Activated naive CD8-positive, alpha-beta T cell treated with anti-CD3 and anti-CD28 coated beads, Interleukin-2, amount 50 U/mL, for 24 hours (primary cell): ENCODE measurements at places on chromosomes 11 and 22.

DNA sequence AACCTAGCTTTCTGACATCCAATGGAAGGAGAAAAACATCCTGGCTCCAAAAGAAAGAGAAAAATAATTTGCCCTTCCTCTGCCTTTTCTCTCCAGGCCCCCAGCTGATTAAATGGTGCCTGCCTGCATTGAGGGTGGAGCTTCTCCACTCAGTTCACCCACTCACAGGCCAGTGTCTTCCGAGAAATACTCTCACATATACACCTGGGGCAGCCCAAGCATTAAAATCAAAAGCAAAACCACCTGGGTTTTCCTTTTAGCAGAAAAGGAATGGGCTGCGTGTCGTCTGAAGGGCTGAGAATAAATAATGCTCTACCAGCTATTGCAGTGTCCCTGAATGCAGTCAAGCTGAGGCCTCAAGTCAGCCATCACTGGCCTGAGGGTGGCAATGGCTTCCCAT, 1143.8 kb upstream of the TENM4 start:
- DNase-seq, result no peak

DNA sequence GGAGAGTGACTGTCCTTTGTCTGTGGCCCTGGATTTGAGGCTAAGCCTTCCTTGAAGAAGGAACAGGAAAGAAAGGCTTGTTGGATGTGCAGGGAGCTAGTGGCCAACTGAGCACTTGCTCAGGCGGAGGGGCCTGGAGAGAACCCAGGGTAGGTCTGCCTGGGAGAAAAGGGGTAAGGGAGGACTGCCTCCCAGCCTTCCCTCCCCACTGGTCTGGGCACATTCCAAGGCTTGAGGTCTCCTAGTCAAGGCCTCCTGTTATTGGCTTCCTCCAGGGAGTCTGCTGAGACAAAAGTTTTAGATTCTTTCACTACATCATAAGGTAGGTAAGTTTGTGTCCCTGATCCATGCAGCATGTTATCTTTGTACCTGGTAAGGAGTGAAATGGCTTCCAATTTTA, 15.2 kb downstream of the KCNQ1OT1 start:
- DNase-seq, result no peak

DNA sequence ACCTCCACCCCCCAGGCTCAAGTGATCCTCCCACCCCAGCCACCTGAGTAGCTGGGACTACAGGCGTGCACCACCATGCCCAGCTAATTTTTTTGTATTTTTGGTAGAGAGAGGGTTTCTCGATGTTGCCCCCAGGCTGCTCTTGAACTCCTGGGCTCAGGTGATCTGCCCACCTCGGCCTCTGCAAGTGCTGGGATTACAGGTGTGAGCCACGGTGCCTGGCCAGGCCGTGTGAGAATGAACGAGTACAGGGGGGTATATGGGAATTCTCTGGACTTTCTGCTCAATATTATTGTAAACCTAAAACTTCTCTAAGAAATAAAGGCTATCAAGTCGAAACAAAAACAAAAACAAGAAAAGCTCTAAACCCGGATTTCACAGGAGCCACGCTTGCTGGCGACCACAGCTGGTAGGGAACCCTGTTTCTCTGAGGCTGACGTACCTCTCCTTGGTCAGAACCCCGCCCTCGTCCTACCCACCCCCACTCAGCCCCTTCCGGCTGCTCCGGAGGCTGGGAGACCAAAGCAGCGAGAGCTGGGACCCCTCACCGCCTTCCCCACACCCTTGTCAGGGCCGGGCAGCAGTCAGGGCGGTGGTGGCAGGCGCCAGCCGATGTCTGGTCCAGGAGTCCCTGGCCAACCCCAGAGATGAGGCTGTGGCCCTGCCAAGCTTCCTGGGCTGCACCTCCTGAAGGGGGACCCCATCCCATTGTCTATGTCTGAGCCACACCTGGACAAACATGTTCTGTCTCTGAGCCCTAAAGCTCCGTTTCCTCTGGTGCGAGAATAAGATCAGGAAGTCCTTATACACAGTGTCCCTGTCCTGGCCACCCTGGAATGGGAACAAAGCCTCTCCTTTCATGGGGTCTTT, 52.1 kb downstream of the LINC01488 start:
- DNase-seq, result no peak

DNA sequence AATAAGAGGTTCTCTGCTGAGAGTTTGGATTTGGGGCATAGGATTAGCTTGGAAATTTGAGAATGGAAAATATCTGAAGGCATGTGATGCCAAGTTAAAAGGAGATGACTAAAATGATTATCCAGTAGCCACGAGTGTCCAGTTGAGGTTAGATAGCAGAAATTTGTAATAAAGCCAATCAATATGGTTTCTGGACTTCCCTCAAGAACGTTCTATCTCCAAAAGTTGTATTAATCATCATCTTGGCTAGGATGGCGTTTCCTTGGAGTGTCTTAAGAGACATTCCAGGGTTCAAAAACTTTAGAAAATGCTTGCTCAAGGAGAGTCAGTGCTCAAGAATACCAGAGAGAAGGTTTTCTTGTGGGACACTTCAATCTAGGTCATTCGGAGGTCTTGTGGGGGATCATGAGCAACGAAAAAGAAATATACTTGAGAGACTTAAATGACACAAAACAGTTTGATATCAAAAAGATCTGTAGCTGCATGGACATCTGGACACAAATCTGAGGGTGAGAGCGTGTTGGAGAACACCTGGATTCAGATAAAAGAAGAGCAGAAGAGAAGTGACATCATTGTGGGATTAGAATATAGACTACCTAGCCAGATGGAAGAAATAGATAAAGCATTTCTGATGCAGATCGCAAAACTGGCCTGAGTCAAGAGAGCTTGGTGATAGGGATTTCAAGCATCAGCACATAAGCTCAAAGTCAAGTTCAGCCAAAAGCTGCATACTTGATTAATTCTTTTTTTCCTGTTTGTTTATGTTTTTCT, 97.7 kb downstream of the ARFGAP2 start:
- DNase-seq, result no peak

GRCh38 chr22:25900880-25901279, 158.9 kb downstream of the MYO18B start:
- no peak for DNase-seq

- no peak for DNase-seq
Measured at GRCh38 chr11:77287136-77287535, 14.3 kb downstream of the GDPD4 start.

DNA sequence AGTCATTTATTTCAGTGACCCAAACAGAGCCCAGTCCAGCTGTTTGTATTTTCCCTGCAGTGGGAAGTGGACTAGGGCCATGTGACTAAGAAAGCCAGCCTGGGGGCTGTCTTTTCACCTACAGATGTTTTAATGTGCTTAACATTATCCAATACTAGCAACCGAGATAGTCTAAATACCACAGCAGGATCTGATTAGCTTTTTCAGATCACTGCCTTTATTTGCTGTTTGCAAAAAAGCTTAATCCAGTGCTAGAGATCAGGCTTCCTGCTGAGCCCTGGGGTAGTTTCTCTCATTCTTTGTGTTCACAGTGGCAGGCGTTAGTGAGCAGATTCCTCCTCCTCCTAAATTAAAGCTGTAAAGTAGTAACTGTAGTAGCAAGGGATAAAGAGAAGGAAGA, 35.0 kb downstream of the ZC3H12C start:
- no peak for DNase-seq

DNA sequence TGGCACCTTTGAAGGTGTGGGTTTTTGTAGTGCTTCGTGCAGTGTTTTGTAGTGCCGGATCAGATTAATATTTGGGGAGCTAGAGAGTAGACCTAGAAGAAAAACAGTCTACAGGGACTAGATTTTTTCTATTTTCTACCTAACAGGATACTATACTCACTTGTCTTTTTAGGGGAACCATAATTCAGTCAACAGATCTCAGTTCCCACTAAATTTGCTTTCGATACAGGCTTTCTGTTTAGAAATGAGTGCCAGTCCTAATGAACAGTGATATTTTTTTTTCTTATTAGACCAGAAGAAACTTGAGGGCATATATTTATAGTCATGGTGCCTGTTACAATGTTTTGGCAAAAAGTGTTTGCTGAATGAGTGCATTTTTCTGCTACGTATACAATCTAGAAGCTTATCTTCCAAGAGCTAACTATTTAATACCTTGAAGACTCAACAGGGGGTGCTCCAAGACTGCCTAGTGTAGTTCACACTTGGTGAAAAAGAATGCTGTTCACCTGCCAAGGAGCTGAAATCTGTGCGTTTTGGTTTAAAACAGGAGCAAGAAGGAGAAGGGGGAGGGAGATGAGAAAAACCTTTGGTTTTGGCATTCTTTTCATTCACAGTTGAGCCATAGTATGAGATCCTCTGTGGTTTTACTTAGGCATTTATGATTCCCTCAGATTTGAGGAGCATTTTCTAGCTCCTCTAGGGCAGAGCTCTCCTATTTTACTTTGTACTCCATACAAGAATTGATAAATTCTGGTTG, 44.9 kb upstream of the VSTM5 start:
- peak; percentile 2 for DNase-seq

- DNase-seq, result no peak
Measured at GRCh38 chr11:44564166-44564565, 1.3 kb upstream of the CD82 start.

DNA sequence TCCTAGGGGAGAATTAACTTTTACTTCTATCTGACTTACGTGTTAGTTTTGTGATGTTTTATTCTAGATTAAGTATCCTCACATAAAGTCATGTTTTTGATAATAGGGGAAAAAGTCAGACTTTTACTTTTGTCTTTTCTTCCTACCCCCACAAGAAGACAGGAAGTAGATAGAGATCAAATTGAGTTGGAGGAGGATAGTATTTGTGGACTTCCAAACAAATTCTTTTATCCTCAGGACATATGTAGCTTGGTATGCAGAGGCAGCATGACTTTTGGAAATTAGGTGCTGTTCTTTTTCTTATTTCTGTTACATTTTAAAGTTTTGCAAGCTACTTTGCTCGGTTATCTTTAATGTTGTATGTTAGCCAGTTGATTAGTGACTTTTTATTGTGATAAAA, 61.4 kb downstream of the MTMR3 start:
- DNase-seq, result no peak

- peak; percentile 34 for DNase-seq
Measured at GRCh38 chr22:18000441-18001039, 23.8 kb downstream of the MICAL3 start.

GRCh38 chr22:31275018-31275417, 17.3 kb downstream of the PIK3IP1 start:
- no peak for DNase-seq

- peak; percentile 34 for DNase-seq
Measured at GRCh38 chr11:27722117-27722952, 22.1 kb upstream of the BDNF start.

- DNase-seq, result no peak
Measured at GRCh38 chr22:23775779-23776375, 3.2 kb downstream of the MMP11 start.

DNA sequence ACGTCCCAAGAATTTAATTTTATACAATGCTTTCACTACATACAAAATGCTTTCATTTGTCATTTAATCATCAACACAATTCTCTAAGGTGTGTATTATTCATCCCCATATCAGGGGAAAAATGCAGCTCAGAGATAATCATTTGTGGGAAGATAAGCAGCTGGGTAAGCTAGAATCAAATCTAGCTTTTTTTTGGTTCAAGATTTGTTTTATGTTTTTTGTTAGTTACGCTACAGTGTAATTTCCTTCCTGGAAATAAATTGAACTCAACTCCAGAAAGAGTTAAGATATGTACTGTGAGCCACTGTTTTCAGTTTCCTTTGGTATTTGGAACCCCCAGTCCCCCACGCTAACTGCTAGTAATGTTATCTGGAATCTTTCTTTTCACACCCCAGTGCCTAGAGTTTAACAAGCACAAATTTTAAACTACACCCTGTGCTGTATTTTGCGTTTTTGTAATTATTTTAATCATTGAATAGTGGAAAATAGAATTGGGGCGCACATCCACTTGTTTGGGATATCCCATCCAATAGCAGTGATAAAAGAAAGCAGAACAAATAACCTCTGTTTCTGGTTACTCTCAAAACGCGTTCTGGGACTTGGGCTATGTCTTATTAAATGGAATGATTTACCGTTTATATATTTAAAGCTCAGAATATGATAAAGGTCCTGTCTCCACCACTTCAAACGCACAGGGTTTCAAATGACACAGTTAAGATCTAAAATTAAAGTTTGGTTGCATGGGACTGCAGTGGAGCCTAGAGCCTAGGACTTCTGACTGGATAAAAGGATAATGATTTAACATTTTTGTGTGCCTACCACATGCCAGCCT, 2.1 kb upstream of the HSPA8 start:
- DNase-seq, result no peak

DNA sequence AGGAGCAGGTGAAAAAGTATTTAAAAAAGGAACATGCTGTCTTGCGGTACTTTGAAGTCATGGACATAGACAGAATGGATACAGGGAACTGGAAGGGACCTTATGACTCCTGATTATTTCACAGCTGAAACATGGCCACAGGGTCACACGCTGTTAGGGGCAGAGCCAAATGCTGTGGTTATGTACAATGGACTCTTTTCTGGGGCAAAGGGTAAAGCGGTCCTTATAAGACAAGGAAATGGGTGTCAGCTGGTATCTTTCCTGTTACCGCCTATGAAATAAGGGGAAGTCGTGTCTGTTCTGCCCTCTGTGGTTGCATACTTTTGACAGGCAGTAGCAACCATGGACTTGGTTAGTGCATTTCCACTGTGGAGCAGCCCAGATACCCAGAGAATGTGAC, 12.8 kb upstream of the ST14 start:
- no peak for DNase-seq

GRCh38 chr11:613369-613968, 2.3 kb downstream of the IRF7 start:
- peak; percentile 80 for DNase-seq

GRCh38 chr11:114610984-114611944, 15.7 kb upstream of the NXPE4 start:
- no peak for DNase-seq

GRCh38 chr11:1401656-1402221, 12.0 kb downstream of the BRSK2 start:
- DNase-seq, result peak; percentile 51
